ENCODE measurements at places on chromosomes 11 and 22.

GRCh38 chr22:24009227-24010017 lies 1.7 kb upstream of the CABIN1 start:
- DNase-seq: no peak

DNA sequence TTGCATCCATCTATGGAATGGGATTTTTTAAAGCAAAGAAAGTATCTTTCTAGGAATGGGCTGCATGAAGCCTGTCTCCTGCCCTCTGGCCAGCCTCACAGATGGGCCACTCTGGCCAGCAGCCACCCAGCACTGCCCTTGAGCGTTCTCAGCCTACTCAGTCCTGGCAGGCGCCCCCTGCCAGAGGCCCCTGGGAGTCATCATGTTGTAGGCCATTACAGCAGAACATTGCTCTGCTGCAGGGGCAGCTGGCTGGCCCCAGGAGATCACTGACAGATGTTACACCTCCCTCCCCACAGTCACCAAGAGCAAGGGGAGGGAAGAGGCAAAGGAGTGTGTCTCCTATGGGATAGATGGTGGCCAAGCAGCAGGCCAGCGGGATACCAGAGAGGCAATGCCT lies 363.7 kb downstream of the NXPE2 start:
- DNase-seq: no peak

- DNase-seq: no peak
Measured at GRCh38 chr11:130096823-130097222, 27.1 kb downstream of the APLP2 start.

DNA sequence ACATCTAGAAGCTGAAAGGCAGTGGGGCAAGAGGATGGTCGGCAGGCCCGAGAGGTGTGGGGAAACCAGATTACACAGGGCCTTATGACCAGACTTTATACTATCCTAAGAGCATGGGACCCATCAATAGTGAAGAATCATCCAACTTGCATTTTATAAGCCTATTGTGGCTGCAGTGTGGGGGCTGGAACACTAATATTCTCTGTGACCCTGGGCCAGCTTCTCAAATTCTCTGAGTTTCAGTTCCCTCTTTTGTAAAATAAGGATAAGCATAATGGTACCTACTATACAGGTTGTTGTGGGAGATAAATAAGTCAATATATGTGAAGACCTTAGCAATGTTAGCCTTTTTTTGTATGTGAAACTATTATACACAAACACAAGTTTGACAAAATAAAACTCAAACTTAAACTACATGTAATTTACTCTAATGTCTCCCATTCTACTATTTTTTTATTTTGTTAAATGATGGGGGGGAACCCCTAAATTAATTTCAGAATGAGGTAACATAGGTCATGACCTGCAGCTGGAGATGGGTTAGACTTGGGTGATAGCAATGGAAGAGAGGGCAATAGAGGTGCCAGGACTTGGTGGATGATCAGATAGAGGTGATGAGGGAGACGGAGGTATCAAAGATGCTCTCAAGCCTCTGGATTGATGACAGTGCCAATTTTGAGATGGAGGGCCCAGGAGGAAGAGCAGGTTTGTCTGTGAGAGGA lies 30.1 kb downstream of the SMCO4 start:
- DNase-seq: no peak

DNA sequence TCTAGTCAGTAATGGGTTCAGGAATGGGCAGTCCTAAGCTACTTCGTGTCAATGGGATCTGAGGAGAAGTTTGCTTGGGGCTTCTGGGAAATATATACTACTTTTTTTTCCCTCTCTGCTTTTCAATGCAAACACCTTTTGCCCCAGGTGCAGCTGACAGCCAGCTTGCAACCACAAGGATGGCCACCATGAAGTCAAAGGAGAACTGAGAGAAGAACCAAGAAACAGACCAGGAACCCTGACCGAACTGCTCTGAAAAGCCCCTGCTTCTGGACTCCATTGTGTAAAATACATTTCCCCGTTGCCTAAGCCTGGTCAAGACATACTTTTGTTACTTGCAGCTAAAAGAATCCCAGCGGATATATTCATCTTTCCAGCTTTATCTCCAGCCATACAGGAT lies 20.1 kb upstream of the CD44 start:
- DNase-seq: no peak

All from cardiac septum (tissue), 1 donor.